Activated T-cell treated with anti-CD3 and anti-CD28 coated beads for 4 hours (primary cell): ENCODE measurements at places on chromosomes 12 and 14.
A peak's percentile ranks its signal among the peaks of the same experiment; 100 is the strongest.

DNA sequence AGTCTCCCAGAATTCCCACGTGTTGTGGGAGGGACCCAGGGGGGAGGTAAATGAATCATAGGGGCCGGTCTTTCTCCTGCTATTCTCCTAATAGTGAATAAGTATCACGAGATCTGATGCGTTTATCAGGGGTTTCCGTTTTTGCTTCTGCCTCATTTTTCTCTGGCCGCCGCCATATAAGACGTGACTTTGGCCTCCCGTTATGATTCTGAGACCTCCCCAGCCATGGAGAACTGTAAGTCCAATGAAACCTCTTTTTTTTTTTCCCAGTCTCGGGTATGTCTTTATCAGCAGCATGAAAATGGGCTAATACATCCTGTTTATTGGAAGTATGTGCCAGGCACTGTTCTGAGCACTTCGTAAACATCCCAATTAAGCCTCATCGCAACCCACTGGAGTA lies 788 bp downstream of the KRT72 start:
- no peak for DNase-seq

DNA sequence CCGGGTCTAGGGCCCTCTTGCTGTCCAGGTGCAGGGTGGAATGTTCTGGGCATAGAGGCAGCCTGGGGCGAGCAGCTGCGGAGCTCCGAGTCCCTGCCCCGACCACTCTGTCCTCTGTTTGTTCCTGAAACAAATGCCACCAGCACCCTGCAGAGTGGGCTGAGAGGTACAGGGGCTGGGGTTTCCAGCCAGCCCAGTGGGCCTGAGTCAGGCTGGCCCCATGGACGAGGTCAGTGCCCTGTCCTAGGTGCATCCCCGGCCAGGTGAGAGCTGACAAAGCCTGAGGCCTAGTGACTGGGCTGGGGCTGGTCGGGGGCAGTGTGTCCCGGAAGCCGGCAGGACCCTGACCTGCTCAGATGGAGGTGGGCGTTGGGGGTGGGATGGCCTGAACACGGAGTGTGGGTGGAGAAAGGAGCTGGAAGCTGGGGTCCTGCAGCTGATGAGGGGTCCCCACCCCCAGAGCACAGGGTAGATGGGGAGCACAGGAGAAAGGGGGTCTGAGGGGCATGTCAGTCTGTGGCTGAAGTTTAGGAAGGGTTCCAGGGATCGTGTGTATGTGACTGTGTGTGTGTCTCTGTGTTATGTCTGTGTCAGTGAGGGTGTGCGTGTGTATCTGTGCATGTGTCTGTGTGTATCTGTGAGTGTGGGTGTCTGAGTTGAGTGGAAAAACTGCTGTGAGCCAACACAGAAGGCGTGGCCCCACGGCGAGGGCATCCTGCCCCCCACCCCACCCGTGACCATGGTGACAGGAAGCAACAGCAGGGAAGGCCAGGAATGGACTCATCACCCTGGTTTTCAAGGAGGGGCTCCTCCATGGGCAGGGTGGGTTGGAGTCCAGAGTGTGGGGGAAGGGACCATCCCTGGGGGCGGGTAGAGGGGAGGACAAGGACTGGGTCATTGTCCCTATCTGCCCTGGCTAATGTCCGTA lies 2.4 kb upstream of the CRIP1 start:
- peak; percentile 57 for DNase-seq

DNA sequence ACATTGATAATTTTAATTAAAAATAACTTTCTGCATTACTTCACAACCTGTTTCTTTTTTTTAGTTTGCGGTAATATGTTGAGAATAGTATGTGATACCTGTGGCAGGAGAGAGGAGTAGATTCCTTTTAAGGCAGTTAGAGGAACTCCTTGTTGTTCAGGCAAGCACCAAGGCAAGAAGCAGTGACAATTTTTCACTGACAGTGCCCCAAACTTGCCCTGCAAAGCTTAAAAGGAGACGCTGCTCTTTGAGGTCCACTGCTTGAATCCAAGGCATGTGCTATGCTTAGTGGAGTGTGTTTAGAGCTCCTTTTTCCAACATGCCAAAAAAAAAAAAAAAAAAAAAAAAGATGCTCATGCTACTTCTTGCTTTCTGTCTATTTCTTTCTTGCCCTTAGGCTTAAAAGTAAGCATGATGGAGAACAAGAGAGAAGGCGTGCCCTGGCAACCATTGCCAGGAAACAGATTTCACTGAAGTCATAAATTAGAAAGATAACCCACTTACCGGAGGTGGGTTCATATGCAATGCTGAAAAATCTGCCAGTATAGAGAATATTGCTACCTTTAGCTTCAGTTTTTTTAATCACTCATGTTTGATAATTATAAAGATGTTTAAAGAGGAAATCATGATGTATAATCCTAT lies 58.3 kb upstream of the DYRK2 start:
- no peak for DNase-seq

GRCh38 chr12:28578833-28579252 lies 388.6 kb downstream of the CCDC91 start:
- DNase-seq = no peak

DNA sequence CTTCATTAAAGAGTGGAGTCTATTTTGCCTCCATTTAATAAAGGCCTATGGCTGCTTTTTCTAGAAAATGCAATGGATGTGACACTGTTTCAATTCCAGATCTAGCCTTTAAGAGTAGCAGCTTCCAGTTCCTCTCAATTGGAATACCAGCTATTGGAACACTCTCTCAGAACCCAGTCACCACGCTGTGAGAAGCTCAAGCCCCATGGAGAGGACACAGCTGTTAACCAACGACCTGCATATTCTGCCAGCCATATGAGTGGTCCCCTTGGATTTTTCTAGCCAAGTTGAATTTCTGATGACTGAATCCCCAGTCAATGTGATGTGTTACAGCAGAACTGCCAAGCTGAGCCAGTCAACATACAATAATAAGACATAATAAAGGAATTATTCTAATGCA lies 131.8 kb downstream of the TMTC3 start:
- DNase-seq = no peak

GRCh38 chr12:131608740-131609690 lies 101.9 kb upstream of the SFSWAP start:
- DNase-seq = peak; percentile 45

DNA sequence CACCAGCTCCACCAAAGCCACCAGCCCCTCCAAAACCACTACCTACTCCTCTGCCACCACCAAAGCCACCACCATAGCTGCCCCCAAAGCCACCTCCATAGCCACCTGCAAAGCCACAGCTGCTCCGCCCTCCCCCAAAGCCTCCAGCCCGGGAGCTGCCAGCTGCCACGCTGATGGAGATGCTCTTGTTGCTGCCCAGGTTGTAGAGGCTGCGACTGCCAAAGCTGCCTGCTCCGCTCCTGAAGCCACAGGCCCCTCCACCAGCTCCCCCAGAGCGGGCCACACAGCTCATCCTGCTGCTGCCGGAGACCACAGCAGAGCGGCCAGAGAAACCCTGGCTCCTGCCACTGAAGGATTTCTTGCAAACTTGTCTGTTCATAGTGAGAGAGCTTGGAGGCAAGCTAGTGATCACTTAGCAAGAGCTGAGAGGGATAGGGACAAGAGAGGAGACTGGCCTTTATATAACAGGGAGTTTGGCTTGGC lies at the start of gene KRT76:
TSS of gene KRT76 (minus strand) at position 433 of the 483 bp plus-strand sequence. CDS start at position 379, 54 bp downstream.
- DNase-seq = no peak

GRCh38 chr12:63294327-63294632 lies 143.3 kb upstream of the AVPR1A start:
- DNase-seq = no peak

DNA sequence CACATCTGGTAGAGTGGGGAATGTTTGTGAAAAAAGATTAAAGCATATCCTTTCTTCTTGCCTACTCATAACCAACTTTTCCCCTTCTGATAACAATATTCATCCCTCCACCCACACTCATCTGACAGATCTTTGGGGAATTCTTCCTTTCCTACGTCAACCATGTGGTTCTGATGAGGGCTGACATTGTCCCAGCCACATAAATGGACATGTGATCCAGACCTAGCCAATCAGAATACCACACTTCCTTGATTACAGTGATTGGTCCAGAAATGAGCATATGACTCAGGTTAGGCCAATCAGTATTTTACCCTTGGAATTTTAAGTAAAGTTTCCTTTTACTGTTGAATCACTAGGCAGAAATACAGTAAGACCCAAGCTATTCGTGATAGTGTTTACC lies 58.9 kb downstream of the GPR65 start:
- DNase-seq = no peak

DNA sequence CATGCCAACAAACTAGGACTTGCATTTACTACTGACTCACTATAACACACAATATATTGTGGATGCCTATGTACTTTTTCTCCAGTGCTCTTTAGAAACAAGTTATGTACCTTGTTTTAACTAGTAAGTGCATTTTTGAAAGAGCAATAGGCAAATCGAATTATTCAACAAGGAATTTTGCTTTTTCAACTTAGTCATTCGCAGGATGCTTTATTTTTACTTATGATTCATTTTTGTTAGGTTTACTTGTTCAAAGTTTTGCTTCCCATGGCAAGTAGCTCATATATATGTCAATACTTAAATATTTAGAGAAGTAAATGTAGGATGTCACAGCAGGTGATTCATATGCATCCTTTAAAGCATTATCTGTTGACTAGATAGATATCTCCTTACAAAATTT lies 149.8 kb downstream of the PELI2 start:
- DNase-seq = no peak

- no peak for DNase-seq
Measured at GRCh38 chr12:64139021-64139420, 83.1 kb downstream of the KICS2 start.

- DNase-seq = no peak
Measured at GRCh38 chr12:15698377-15698871, 90.8 kb downstream of the EPS8 start.

DNA sequence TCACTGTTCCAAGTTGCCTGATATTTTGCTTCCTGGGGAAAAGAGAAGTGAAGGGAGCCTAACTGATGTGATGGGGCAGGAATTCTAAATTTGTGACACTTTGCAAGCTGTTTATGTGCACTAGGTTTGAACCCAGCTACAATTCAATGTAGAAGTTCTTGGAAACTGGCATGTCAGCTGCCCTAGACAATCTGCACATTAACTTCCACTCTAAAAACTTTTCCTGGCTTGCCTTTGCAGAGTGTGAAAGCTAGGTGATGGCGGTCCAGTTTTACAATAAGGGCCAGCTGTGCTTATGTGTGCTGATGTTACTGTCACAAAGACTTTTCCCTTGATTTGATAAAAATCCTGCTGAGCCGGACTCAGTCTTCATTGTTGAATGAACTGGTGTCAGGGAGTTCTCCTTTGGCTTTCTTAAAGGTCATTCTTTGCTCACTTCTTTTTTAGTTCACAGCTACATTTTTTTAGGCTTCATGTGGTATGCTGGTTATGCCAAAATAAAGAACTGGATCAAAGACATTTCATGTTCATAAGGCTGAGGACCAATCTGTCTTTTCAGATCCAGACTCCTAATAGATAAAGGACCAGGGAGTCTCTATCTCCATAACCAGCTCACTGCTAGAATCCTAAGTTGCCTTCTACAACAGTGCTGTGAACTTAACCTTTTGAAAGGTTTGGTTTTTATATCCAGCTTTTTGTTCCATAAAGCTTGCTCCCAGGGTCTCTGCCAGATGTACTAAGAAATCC lies 133.5 kb downstream of the TGFB3 start:
- no peak for DNase-seq

GRCh38 chr12:20089077-20089476 lies 279.3 kb upstream of the PDE3A start:
- DNase-seq = no peak

DNA sequence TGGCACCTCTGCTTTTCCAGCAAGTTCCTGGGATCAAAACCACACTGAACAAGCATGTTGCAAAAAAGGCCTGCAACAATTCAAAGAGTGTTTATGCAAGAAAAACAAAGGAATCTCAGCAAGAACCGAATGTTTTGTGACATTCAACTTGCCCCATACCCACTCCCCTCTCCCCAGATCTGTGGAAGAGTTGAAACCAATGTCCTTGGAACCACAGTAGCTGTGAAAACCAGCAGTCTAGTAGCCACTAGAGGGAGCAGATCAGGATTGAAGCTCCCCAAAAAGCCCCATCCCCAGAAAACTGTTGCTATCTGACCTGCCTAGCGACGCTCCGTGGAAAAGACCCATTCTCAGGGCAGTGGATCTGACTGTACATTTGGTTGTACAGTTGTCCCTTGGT lies 27.1 kb downstream of the PRKAB1 start:
- no peak for DNase-seq

DNA sequence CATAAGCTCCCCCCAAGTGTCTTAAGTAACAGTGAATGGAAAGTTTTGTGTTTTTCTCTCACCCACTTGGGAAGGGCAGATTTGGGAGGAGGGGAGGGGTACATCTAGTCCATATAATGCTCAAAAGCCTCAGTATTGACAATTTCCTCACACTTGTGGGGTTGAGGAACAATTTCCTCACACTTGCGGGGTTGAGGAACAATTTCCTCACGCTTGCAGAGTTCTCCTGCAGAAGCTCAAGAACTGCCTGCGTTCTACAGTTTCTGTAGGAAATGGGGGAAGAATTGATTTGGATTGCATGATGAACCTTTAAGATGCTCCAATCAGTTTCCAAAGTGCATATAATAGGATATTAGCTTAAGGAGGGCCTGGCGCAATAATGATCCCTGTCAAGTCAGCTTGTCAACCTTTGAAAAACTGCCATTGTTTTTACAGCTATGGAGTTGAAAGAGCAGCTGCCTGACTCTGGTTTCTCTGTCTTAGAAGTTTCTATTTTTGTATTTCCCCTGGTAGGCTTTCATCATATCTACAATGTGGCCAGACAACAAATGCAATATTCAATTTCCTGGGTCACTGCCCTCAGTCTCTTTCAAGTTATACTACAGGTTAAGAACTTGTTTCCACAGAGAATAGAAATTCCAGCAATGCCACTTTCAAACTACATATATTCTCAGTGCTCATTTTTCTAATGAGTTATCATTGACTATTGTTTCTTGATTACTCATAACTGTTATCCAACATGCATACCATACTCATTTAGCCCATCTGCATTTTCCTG lies 66.5 kb downstream of the PLEKHG7 start:
- DNase-seq = no peak

GRCh38 chr12:52660934-52661499 lies 9.0 kb upstream of the KRT2 start:
- no peak for DNase-seq

DNA sequence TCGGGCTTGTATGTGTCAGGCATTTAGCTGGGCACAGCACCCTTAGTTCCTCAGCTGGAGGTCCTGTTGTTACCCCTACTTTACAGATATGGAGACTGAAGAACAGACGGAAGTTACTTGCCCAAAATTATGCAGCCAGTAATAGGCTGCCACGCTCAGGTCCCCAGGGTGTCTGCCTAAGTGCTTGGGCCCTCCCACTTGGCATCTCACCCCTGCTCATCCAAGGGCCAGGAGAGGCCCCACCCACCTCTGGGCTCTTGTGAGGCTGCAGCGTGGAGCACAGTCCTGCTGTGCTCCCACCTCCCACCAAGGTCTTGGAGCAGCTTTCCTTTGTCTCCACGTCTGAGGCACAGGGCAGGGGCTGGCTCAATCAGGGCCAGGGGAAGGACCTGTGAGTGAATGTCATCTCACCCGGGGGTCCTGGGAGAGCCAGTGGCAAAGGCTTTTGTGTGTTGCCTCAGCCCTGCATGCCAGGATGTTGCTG lies 64.6 kb downstream of the BEGAIN start:
- no peak for DNase-seq
